ENCODE measurements at places on chromosomes 5 and 9. TPM values are rescaled to one million over a fixed set of nuclear protein-coding genes. Genes with fewer than 3 reads are reported as not detected.

Gene MCCC2
- 46.2 TPM for total RNA-seq

Gene FAM221B
- 0.14 TPM for total RNA-seq

DNA sequence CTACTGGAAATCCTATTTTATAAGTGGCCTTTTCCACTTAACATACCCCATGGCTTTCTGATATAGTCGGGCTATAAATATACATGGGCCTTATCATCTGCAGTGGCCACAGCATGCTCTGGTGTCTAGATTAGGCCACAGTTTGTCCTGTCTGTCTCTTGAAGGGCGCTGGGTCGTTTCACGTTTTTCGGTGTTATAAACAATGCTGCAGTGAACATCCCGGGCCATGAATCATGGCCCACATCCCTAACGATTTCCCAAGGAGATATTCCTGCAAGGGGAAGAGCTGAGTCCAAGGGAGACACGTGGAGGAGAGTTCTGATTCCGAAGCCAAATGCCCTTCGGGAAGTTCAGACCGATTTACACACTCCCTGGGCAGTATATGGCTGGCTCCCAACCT lies 8.4 kb downstream of the PLPP7 start:
- H3K27me3 ChIP-seq = no peaks in the 10 kb centered on the region
- peak overlapping the region; percentile 88 for H3K27ac ChIP-seq
- no peaks in the 10 kb centered on the region for H3K4me1 ChIP-seq
- no peak for DNase-seq
- no peak overlapping the region for H3K4me3 ChIP-seq
- no peaks in the 10 kb centered on the region for H3K36me3 ChIP-seq

DNA sequence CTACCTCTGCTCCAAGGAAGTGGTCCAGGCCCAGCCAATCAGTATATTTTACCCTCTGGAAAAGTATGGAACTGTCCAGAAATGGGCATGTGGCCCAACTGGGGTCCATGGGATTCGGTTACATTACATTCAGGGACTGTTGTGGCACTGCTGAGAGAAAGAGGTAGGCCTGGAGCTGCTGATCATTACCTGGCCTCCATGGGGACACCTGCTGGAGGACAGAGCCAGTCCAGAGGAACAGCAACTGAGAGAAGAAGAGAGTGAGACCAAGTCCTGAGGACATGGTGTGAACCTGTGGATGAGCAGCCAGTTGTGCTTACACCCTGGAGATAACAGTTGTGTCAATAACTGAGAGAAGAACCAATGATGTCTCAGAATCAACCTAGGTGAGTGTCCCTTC lies 48.2 kb downstream of the HMHB1 start:
- no peak overlapping the region for H3K27ac ChIP-seq
- H3K4me3 ChIP-seq = no peak overlapping the region
- DNase-seq = no peak
- no peaks in the 10 kb centered on the region for H3K27me3 ChIP-seq

DNA sequence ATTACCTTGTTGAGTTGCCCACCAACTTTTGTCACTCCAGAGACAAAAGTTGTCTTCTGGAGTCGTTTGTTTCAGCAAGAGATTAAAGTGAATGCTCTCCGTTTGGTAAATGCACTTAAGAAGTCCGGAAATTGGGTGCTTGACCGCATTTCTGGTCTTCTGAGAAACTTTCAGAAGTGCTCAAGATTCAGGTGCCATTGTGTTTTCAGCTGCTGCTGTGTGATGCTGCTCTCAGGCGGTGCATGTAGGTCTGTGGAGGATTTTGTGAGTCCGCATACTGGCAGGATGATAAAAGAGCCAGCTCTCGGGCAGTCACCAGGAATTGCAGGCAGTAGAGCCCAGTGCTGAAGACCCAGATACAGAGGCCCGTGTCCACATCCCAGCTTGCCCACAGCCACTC lies 5.9 kb upstream of the NFIL3 start:
- H3K4me1 ChIP-seq = peaks cover 6% of the 10 kb centered on the region
- no peaks in the 10 kb centered on the region for H3K36me3 ChIP-seq
- no peak overlapping the region for H3K27ac ChIP-seq
- H3K27me3 ChIP-seq = no peaks in the 10 kb centered on the region

Gene PCDHGB6
- 11.6 TPM for total RNA-seq

DNA sequence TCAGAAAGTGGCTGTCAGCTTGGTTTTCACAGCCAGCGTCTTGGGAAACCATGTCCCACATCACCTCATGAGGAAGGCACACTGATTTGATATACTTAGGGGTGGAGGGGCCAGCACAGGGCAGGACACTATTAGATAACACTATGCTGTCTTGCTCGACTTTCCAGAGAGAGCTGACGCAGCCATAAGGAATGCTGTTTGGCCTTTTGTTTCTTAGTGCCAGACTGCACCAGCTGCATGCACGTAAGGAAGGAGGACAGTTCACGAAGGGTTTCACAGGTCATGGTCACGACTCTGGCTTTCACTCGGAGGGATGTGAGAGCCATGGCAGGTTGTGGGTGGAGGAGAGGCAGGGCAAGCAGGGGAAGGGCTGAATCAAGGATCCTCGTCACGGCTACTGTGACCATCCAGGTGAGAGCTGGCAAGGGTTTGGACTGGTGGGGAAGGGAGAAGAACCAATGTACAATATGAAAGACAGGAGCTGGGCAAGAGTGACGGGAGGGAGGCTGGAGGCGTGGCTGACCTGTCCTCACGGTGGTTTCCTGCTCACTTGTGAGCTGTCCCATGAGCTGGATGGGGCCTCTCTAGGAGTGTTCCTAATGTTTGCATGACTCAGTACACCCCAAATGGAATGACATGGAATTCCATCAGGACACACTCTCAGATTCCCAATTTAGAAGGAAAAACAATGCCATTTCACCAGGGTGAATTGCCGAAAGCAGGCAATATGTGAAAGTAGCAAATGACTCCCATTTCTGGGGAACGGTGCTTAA lies 61.7 kb downstream of the OTULIN start:
- H3K4me3 ChIP-seq = no peak overlapping the region
- H3K27ac ChIP-seq = peak overlapping the region; percentile 0
- no peak for DNase-seq
- no peaks in the 10 kb centered on the region for H3K4me1 ChIP-seq
- H3K27me3 ChIP-seq = no peaks in the 10 kb centered on the region

DNA sequence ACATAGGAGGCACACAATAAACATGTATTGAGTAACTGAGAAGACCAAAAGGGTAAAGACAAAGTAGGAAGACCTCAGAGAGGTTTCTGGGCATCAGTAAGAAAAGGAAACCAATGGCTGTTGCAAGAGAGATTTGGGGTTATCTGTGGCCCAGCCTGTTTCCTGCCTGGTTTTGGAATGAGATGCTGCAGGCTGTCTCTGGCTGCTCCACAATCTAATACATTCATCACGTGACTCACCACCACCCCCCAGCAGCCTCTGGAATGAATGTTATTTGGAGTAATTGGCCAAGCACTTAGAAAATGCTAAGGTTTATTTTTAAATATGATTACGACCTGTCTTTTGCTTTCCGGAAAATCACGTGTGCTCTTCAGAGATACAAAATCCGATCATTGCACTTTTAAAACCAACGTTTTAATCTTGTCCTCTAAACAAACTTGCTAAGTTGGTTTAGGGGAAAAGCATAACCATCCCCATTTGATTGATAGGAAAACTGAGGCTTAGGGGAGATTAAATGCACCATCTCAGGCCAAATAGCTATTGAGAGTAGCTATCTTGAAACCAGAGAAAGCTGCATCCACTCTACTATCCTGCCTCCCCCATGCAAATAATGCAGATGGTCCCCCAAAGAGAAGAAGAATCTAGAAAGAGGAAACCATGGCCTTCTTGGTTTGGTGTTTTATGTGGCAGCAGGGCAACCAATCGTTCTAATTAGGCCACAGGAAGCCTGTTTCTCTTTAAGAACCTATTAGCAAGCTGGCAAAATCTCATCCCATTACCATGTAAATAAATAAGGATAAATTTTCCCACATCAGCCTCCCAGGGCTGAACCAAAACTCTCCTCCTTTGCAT lies 151.8 kb upstream of the ADRA1B start:
- no peaks in the 10 kb centered on the region for H3K27me3 ChIP-seq
- no peak overlapping the region for H3K27ac ChIP-seq
- peak; percentile 59 for DNase-seq
- no peak overlapping the region for H3K4me3 ChIP-seq
- H3K36me3 ChIP-seq = no peaks in the 10 kb centered on the region

GRCh38 chr5:67432606-67433005 lies 236.0 kb upstream of the CD180 start:
- H3K36me3 ChIP-seq = no peaks in the 10 kb centered on the region
- no peaks in the 10 kb centered on the region for H3K27me3 ChIP-seq
- H3K27ac ChIP-seq = no peak overlapping the region
- no peak for DNase-seq

DNA sequence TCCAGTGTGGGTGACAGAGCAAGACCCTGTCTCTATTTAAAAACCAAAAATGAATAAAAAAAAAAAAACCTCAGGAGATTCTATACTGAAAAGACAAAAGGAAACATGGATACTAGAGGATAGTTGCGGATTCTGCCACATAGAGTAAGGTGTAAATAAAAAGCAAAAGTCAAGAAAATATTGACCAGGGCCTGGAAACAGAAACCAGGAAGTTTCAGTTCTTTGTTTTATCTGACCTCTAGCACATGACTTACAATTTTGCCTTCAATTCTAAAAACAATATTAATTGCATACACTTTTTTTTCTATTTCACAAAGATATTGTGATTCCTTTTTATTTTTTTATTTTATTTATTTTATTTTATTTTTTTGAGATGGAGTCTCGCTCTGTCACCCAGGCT lies 96.2 kb upstream of the NMUR2 start:
- no peak for DNase-seq
- no peaks in the 10 kb centered on the region for H3K27me3 ChIP-seq
- no peak overlapping the region for H3K27ac ChIP-seq
- no peaks in the 10 kb centered on the region for H3K4me1 ChIP-seq
- no peaks in the 10 kb centered on the region for H3K36me3 ChIP-seq

Gene BAAT
- total RNA-seq = 0.37 TPM

Gene ARHGEF28
- total RNA-seq = 13.0 TPM

GRCh38 chr9:113464286-113464660 lies 746 bp downstream of the RGS3 start:
- no peak overlapping the region for H3K4me3 ChIP-seq
- H3K36me3 ChIP-seq = no peaks in the 10 kb centered on the region
- no peaks in the 10 kb centered on the region for H3K27me3 ChIP-seq

- no peaks in the 10 kb centered on the region for H3K4me1 ChIP-seq
- H3K4me3 ChIP-seq = no peak overlapping the region
- H3K36me3 ChIP-seq = no peaks in the 10 kb centered on the region
- DNase-seq = no peak
- H3K27me3 ChIP-seq = peaks cover 91% of the 10 kb centered on the region
- no peak overlapping the region for H3K27ac ChIP-seq
Measured at GRCh38 chr5:135047347-135047695, 13.3 kb upstream of the PITX1 start.

Gene SPINK6
- not detected for total RNA-seq

DNA sequence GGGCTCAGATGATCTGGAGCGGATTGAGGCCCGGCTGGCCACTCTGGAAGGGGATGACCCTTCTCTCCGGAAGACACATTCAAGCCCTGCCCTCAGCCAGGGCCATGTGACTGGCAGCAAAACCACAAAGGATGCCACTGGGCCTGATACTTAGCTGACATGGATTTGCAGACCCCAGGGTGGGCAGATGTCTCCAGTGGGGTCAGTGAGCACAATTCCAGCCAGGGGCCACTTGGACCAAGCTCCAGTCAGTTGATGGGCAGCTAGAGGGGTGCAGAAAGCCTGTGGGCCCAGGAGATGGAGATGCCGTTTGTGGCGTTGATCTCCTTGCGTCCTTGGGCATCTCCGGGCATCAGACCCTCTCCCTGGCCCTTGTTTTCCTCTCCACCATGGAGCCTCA lies 46.7 kb downstream of the PSD2 start:
- DNase-seq = no peak
- no peak overlapping the region for H3K4me3 ChIP-seq
- H3K27ac ChIP-seq = no peak overlapping the region
- H3K36me3 ChIP-seq = no peaks in the 10 kb centered on the region

Gene TNPO1
- 122 TPM for total RNA-seq

DNA sequence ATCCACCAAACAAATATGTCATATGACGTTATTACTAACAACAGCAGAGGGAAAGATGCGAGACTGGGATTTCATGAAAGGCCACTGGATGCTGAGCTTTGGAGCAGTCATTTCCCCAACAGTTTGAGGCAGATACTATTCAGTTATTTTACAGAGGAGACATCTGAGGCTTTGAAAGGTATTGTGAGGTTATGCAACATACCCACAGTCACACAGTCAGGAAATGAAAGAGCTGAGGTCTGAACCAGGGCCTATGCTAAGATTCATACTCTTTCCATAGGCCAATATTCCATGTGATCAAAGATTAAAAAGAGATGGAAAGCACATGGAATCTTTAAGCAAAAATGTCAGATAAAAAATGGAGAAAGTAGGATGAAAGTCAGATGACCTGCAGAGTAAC lies 63.0 kb downstream of the LPAR1 start:
- no peaks in the 10 kb centered on the region for H3K27me3 ChIP-seq
- H3K36me3 ChIP-seq = peaks cover 5% of the 10 kb centered on the region
- H3K27ac ChIP-seq = no peak overlapping the region
- H3K4me1 ChIP-seq = peaks cover 5% of the 10 kb centered on the region
- DNase-seq = no peak
- H3K4me3 ChIP-seq = no peak overlapping the region

- H3K4me3 ChIP-seq = no peak overlapping the region
- H3K36me3 ChIP-seq = no peaks in the 10 kb centered on the region
- H3K27me3 ChIP-seq = no peaks in the 10 kb centered on the region
- peaks cover 7% of the 10 kb centered on the region for H3K4me1 ChIP-seq
- DNase-seq = no peak
Measured at GRCh38 chr9:129968690-129969485, 74.1 kb downstream of the FNBP1 start.

DNA sequence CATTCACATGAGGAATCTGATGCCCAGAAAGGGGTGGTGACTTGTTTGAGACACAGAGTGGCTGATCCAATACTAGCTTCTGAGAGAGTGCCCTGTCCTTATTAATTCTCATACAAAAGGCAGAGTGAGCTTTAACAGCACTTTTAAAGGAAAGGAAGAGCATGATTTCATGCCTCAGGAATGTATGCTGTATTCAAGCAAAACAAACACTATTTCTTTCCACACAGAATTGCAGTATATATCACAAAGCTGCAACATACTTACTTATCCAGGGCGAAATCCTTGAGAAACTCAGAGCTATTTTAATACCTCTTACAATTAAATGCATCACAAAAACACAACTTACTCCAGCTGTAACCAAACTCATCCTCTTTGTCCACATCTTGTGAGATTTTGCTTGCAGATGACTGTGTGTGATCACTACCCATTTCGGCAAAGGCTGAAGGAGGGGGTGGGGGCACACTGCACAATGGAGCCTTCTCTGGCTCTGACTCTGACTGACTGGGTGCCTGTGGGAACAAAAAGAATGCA lies 139.8 kb downstream of the MPDZ start:
- H3K36me3 ChIP-seq = peaks cover 30% of the 10 kb centered on the region
- H3K4me1 ChIP-seq = no peaks in the 10 kb centered on the region
- H3K27me3 ChIP-seq = no peaks in the 10 kb centered on the region
- H3K27ac ChIP-seq = no peak overlapping the region
- H3K4me3 ChIP-seq = no peak overlapping the region

Gene RNF180
- 10.3 TPM for total RNA-seq

GRCh38 chr9:103627731-103628130 lies 466.4 kb upstream of the SMC2 start:
- DNase-seq = no peak
- no peak overlapping the region for H3K27ac ChIP-seq
- no peaks in the 10 kb centered on the region for H3K4me1 ChIP-seq

Gene PDCD1LG2
- total RNA-seq = 6.7 TPM

Gene HACD4
- 5.3 TPM for total RNA-seq

GRCh38 chr9:107363516-107364152 lies 80.6 kb downstream of the RAD23B start:
- H3K4me1 ChIP-seq = no peaks in the 10 kb centered on the region
- no peak overlapping the region for H3K27ac ChIP-seq
- no peaks in the 10 kb centered on the region for H3K27me3 ChIP-seq
- H3K4me3 ChIP-seq = no peak overlapping the region

Gene AJM1
- total RNA-seq = 4.3 TPM
